SJSA1 (cell line): ENCODE measurements at places on chromosomes 2 and 18.

- no peak overlapping the region for H3K4me3 ChIP-seq
- H3K27me3 ChIP-seq, result no peaks in the 10 kb centered on the region
- H3K4me1 ChIP-seq, result no peaks in the 10 kb centered on the region
- no peak overlapping the region for H3K27ac ChIP-seq
Measured at GRCh38 chr2:2581331-2582159, 250.5 kb upstream of the MYT1L start.

DNA sequence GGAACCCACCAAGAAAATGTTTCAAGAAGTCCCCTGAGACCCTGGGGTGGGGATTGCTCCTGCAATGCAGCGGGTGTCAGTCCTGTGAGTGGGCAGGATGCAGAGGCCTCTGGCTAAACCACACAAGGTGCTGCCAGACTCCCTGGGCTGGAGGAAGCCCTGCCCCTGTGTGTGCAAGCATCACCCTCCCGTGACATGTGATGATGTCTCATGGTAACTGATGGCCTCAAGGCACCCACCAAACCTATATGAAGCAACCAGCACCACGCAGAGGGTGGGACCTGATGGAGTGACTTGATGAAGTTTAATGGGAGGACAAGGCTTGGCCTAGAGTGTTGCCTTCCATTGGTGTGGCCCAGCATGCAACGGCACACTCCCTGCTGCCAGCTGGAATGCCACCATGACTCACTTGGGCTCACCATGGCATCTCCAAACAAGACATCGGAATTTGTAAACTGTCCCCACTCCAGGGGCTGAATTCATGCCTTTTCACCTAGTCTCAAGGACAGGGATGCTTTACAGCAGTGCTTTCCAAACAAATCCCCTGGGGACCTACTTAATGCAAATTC lies 8.7 kb upstream of the SLC14A1 start:
- DNase-seq, result peak; percentile 58
- H3K27ac ChIP-seq, result no peak overlapping the region
- H3K27me3 ChIP-seq, result no peaks in the 10 kb centered on the region

GRCh38 chr2:235135990-235136561 lies 184.3 kb downstream of the SH3BP4 start:
- DNase-seq, result peak; percentile 85
- no peaks in the 10 kb centered on the region for H3K27me3 ChIP-seq
- no peak overlapping the region for H3K4me3 ChIP-seq
- H3K27ac ChIP-seq, result no peak overlapping the region
- no peaks in the 10 kb centered on the region for H3K36me3 ChIP-seq

DNA sequence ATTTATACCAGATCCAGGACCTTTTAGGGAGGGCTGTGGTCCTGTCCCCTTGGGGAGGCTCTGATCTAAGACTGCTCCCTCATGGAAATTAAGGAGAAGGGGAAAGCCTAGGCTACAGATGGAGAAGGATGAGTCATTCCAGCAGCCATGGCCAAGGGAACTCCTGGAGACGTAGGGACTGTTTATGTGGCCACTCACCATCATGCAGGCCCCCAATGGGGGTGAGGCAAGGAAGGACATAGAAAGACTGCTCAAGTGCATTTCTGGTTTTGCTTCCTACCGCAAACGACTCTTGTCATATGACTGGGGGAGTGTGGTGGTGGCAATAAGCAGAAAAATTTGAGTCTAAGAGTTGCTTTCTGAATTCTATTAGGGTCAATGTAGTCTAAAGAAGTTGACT lies 54.0 kb upstream of the CYP1B1 start:
- no peak overlapping the region for H3K27ac ChIP-seq
- no peaks in the 10 kb centered on the region for H3K36me3 ChIP-seq
- H3K27me3 ChIP-seq, result no peaks in the 10 kb centered on the region

DNA sequence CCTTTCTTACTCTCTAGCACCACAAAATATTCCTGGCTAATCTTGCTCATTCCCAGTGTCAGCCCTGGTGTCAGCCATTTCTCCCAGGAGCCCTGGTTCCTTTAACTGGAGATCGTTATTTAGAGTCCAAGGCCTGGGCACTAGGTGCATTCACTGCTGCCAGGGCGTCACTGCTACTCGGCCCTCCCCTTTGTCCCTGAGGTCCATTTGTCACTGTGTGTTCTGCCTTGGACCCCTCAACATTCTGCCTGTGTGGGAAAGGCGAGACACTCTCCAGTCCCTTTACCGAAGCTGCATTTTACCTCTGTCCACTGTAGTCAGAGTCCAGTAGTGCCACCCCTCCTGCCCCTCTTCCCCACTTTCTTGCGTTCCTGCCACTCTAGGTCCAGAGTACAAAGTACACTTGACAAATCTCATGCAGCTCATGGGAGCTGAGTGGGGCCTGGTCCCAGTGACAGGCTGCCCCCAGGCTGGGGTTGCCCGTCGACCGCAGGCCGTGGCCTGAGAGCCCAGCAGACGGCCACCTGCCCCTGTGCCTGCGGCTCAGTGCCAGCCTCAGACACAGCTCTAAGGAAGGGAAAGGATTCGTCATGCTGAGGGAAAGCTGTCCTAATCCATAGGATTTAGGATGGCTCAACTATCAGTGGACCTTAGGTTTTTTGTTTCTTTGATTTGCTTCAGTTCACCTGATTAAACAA lies 52.1 kb downstream of the COPS8 start:
- H3K27ac ChIP-seq, result no peak overlapping the region
- H3K27me3 ChIP-seq, result no peaks in the 10 kb centered on the region
- no peaks in the 10 kb centered on the region for H3K36me3 ChIP-seq
- no peak overlapping the region for H3K4me3 ChIP-seq
- DNase-seq, result no peak

DNA sequence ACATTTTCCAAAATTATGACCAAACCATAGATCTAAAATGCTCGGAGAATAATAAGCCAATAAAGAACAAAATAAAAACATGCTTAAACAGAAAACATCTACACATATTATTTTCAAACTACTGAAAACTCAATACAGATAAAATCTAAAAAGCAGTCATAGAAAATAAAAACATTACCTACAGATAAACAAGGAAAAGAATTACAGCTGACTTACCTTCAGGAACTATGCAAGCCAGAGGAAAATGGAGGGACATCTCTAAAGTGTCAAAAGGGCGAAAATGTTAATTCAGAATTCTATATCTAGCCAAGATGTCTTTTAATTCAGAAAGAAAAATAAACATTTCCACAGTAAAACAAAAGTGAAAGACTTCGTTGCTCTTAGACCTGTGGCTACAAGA lies 112.9 kb upstream of the GYPC start:
- H3K4me3 ChIP-seq, result no peak overlapping the region
- no peak for DNase-seq
- no peaks in the 10 kb centered on the region for H3K36me3 ChIP-seq
- no peaks in the 10 kb centered on the region for H3K4me1 ChIP-seq
- H3K27me3 ChIP-seq, result no peaks in the 10 kb centered on the region
- no peak overlapping the region for H3K27ac ChIP-seq

- H3K36me3 ChIP-seq, result no peaks in the 10 kb centered on the region
- H3K27ac ChIP-seq, result no peak overlapping the region
- H3K27me3 ChIP-seq, result no peaks in the 10 kb centered on the region
- no peak overlapping the region for H3K4me3 ChIP-seq
- no peak for DNase-seq
Measured at GRCh38 chr18:59451073-59451472, 92.0 kb upstream of the LMAN1 start.

GRCh38 chr2:49940626-49941025 lies 786.3 kb upstream of the FSHR start:
- H3K27me3 ChIP-seq, result no peaks in the 10 kb centered on the region
- H3K4me3 ChIP-seq, result no peak overlapping the region
- no peak for DNase-seq
- H3K4me1 ChIP-seq, result no peaks in the 10 kb centered on the region

DNA sequence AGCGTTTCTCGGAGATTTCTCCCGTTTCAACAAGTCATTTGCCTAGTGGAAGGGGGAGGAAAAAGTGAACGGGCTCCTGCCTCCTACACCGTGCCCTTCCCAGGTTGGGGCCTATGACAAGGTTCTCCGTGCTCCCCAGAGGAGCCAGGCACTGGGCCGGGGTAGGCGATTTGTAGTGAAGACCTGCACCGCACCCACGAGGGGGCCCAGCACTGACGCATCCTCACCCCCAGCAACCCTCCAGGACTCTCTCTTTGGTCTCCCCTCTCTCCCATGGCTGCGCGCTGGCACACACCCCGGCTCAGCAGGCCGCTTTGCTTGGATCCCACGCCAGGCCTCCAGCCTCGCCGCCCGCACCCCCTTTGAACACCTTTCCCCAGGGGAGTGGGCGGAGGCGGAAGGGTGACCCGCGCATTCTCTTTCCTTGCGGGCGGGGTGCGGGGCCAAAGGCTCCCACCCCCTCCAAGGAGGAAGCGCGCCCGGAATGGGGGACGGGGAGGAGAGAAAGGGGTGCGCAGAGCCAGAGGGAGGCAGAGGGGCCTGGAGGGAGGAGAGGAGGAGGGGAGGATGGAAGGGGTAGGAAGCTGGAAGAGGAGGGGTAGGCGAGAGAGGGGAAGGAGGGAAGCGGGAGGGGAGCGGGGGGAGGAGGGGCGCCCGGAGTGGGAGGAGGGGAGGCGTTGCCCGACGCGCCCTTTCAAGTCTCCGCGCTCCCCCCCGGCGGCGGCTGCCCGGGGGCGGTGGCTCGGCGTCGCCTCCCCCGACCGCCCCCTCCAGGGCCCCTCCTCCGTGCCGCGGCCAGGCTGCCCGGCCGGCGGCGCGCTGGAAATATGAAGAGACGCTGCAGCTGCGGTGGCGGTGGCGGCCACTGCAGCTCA lies at the start of gene APCDD1:
APCDD1 (plus strand) TSS at position 830 of the 875 bp plus-strand sequence. CDS start 347 bp downstream, outside the sequence.
- H3K4me3 ChIP-seq, result peak within 1 kb of the TSS; percentile 32
- no peak within 1 kb of the TSS for H3K27ac ChIP-seq
- H3K27me3 ChIP-seq, result peaks cover 67% of the 10 kb centered on the region
- H3K36me3 ChIP-seq, result no peaks in the 10 kb centered on the region
- H3K4me1 ChIP-seq, result peaks cover 7% of the 10 kb centered on the region
- DNase-seq, result no peak

GRCh38 chr2:147559070-147559725 lies 285.6 kb upstream of the ACVR2A start:
- no peak overlapping the region for H3K27ac ChIP-seq
- H3K4me3 ChIP-seq, result no peak overlapping the region
- DNase-seq, result no peak
- no peaks in the 10 kb centered on the region for H3K4me1 ChIP-seq
- H3K27me3 ChIP-seq, result no peaks in the 10 kb centered on the region

DNA sequence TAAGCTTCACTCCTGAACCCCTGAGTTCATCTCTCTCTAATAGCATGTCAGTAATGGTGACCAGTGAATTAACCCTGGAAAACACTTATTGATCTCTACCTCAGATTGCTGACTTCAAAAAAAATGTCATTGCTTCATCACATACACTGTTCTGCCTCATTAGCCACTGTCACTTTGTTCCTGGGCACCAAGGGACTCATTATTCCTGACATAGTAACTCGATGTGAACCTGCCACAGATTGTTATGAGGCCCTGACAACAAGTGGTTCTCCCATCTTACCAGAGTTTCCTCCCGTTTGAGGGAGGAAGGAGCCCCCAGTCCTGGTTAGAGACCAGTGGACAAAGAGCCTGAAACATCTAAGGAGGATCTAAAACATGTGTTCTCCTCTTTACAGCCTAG lies 403.3 kb upstream of the SMIM21 start:
- DNase-seq, result no peak
- H3K27ac ChIP-seq, result no peak overlapping the region

DNA sequence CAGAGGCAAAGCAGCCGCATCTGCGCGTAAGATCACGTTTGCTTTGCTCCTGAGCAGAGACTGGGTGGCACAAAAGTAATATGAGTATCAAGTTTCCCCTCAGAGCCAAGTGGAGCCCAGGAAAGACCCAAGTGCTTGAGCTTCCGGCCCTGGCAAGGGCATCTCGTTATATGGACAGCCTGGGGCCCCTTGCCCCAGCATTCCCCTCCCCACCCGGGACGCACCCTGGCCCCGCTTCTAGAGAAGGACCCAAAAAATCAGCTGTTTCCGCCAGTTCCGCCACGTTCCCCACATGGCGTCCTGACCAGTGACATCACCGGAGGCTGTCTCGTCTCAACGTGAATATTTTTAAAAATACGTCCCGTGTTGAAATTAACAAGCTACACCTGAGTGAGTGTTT lies 135.1 kb downstream of the NFATC1 start:
- H3K27me3 ChIP-seq, result peaks cover 5% of the 10 kb centered on the region
- H3K27ac ChIP-seq, result no peak overlapping the region
- no peaks in the 10 kb centered on the region for H3K36me3 ChIP-seq
- no peak overlapping the region for H3K4me3 ChIP-seq

DNA sequence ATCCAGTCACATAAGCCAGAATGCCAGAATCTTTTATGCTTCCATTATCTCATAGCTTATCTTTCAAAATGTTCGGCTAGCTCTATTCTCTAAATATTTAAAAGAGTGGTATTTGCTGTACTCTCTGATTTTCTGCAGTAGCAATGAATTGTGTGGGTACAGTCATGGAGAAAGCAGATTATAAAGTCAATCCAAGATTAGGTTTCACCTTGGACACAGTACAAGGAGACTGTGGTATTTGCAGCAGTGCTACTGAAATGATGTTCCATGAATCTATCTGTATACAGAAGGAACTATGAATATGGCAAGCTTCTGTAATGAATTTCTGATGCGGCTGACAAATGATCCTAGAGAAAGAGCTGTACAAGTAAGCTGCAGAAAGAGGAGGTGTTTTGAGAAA lies 15.4 kb upstream of the DSEL start:
- no peak overlapping the region for H3K27ac ChIP-seq
- 0 out of 2 replicates have a peak, but pooled peaks cover 3% of the 10 kb centered on the region for H3K27me3 ChIP-seq
- no peak overlapping the region for H3K4me3 ChIP-seq
- no peaks in the 10 kb centered on the region for H3K4me1 ChIP-seq
- H3K36me3 ChIP-seq, result no peaks in the 10 kb centered on the region
- DNase-seq, result no peak

DNA sequence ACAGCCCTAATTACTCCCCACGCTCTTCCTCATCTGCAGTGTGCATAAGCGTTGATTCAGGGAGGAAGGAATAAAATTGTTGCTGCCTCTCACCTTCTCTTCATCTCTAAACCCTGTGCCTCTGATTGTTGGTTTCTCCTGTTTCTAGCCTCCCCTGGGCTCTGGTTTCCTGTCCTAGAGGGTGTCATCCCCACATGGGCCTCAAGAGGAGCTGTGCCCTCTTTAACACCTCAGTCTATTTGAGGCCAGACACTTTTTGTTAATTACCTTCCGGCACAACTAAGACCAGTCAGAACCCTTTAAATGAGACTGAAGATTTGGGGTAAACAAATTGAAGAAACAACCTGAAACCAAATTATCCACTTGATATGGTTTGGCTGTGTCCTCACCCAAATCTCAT lies 9.7 kb downstream of the CTAGE1 start:
- H3K27me3 ChIP-seq, result no peaks in the 10 kb centered on the region
- H3K4me1 ChIP-seq, result no peaks in the 10 kb centered on the region
- no peak for DNase-seq
- H3K4me3 ChIP-seq, result no peak overlapping the region
- H3K36me3 ChIP-seq, result no peaks in the 10 kb centered on the region

- H3K4me3 ChIP-seq, result no peak overlapping the region
- H3K27ac ChIP-seq, result no peak overlapping the region
- H3K27me3 ChIP-seq, result no peaks in the 10 kb centered on the region
- no peaks in the 10 kb centered on the region for H3K36me3 ChIP-seq
- DNase-seq, result no peak
Measured at GRCh38 chr18:7980136-7980535, 413.0 kb downstream of the PTPRM start.

GRCh38 chr18:23743733-23744333 lies 54.6 kb downstream of the LAMA3 start:
- 0 out of 2 replicates have a peak, but pooled peaks cover 5% of the 10 kb centered on the region for H3K4me1 ChIP-seq
- H3K4me3 ChIP-seq, result no peak overlapping the region
- no peaks in the 10 kb centered on the region for H3K36me3 ChIP-seq
- H3K27ac ChIP-seq, result no peak overlapping the region
- DNase-seq, result no peak

- peaks cover 47% of the 10 kb centered on the region for H3K27me3 ChIP-seq
- no peak for DNase-seq
- H3K4me1 ChIP-seq, result no peaks in the 10 kb centered on the region
- H3K36me3 ChIP-seq, result no peaks in the 10 kb centered on the region
- H3K27ac ChIP-seq, result no peak overlapping the region
- no peak overlapping the region for H3K4me3 ChIP-seq
Measured at GRCh38 chr2:121037480-121037879, 247.5 kb downstream of the TFCP2L1 start.
